ENCODE measurements at places on chromosomes 7 and 10.

DNA sequence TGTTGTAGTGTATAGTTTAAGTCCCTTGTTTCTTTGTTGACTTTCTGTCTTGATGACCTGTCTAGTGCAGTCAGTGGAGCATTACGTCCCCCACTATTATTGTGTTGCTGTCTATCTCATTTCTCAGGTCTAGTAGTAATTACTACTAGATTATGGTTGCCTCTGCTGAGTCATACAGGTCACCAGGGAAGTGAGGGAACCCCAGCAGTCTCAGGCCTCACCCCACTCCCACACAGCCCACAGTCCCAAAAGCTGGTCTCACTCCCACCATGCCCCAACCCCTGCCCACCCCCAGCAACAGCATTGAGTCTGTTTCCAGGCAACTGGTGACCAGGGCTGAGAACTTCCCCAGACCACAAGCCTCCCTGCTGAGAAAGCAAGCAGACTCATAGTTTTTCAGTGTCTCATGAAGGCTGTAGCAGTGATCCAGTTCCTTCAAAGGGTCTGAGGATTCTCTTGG, 88.0 kb downstream of the PLXDC2 start:
- DNase-seq, result no peak

- no peak for DNase-seq
These were observed 3.5 kb downstream of the CCDC201 start for GRCh38 chr7:45869426-45869825.

GRCh38 chr7:129855234-129855673, 97.5 kb downstream of the UBE2H start:
- no peak for DNase-seq

GRCh38 chr10:92845921-92846320, 2.4 kb upstream of the EXOC6 start:
- DNase-seq, result no peak

- peak; percentile 13 for DNase-seq
These were observed 16.1 kb upstream of the TAS2R40 start for GRCh38 chr7:143205560-143206293.

DNA sequence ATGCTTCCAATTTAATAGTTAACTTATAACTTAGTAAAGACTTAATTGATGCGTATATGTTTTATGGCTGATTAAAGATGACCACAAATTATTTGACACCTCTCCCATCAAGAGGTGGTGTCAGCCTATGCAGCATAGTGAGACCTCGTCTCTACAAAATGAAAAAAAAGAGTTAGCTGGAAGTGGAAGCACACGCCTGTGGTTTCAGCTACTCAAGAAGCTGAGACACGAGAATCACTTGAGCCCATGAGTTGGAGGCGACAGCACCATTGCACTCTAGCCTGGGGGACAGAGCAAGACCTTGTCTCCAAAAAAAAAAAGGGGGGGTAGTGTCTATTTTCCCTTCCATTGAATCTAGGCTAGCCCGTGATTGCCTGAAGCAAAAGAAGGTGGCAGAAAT, 99.1 kb upstream of the ABI1 start:
- no peak for DNase-seq

Measured in kidney (tissue), 22 donors.